ENCODE measurements at places on chromosomes 5 and 9. TPM values are rescaled to one million over a fixed set of nuclear protein-coding genes. Genes with fewer than 3 reads are reported as not detected.

The EIF4E1B gene
- not detected for total RNA-seq

The LCN2 gene
- total RNA-seq: 0.82 TPM

The CARTPT gene
- total RNA-seq: not detected

DNA sequence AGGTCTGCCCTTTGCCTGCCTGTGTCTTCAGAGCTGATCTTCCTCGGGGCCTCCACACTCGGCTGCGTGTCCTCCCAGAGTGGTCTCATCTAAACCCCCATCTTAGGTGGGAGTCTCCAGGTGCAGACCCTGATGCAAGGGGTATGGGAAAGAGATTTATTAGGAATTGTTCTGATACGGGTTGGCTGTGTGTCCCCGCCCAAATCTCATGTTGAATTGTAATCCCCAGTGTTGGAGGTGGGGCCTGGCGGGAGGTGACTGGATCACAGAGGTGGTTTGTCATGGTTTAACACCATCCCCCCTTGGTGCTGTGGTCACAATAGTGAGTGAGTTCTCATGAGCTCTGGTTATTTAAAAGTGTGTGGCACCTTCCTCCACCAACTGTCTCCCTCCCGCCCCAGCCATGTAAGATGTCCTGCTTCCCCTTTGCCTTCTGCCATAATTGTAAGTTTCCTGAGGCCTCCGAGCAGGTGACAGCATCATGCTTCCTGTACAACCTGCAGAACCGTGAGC is 208.4 kb downstream of the AOPEP start:
- peak; percentile 19 for DNase-seq

- DNase-seq: no peak
Observed at GRCh38 chr9:16763946-16764345, 106.5 kb downstream of the BNC2 start.

GRCh38 chr9:100595391-100596199 is 17.7 kb downstream of the CAVIN4 start:
- peak; percentile 69 for DNase-seq

- peak; percentile 64 for DNase-seq
Observed at GRCh38 chr5:172178991-172179989, 8.7 kb downstream of the STK10 start.

- no peak for DNase-seq
Observed at GRCh38 chr5:124056326-124056990, 544.5 kb downstream of the CSNK1G3 start.

- DNase-seq: no peak
Observed at GRCh38 chr9:12739014-12739652, 35.7 kb upstream of the LURAP1L start.

GRCh38 chr5:79795764-79796398 is 106.2 kb downstream of the CMYA5 start:
- DNase-seq: no peak

DNA sequence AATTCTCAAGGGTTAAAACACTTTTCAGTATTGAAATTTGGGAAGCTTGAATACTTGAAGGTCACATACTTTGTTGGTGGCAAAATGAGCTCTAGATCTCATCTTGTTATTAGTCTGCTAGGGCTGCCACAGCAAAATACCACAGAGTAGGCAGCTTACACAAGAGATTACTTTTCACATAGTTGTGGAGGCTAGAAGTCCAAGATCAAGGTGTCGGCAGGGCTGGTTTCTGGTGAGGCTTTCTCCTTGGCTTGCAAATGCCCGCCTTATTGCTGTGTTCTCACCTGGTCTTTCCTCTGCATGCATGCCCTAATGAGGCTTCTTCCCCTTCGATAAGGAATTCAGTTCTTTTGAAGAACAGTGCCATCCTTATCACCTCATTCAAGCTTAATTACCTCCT is 270.8 kb upstream of the ANKRD55 start:
- DNase-seq: no peak
